NCI-H510A (cell line): ENCODE measurements at places on chromosomes 13 and 19.

DNA sequence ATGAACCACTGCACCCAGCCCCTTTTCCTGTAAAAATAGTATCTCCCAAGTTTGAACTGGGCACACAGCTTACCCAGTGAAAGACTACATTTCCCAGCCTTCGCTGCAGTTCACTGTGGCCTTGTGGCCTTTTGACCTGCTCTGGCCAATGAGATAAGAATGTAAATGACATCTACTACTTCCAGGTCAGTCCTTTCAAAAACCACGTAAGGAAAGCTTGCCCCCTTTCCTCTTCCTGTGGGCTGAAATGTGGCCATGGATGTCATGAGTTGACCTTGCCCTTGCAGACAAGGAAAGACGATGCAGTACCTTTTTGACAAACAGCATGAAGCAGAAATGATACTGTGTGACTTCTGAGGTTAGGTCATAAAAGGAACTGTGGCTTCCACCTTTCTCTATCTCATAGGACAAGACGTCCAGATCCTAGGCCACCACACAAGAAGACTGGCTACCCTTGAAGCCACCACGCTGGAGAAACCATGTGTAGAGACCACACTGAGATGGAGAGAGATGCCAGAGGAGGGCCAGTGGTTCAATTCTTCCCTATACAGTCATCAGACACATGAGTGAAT lies 19.9 kb downstream of the ACER1 start:
- DNase-seq, result no peak

GRCh38 chr19:43692877-43693276 lies 22.9 kb upstream of the PLAUR start:
- DNase-seq, result no peak

GRCh38 chr19:29538146-29538545 lies 12.4 kb downstream of the VSTM2B start:
- DNase-seq, result no peak

DNA sequence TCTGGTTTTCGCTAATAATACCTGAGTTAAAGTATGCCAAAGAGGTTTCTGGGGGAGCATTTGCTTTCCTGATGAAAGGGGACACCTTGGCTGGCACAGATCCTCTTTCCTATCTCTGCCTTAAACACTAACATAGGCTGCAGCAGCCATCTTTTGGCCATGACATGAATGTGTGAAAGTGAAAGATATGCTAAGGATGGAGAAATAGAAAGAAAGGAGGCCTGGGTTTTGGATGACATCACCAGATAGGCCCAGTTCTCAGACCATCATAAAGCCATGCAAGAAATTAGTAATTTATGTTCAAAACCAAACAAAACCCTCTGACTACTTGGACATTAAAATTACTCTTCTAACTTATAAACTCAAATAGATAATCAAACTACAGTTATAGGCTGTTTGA lies 279.7 kb downstream of the COG6 start:
- no peak for DNase-seq

DNA sequence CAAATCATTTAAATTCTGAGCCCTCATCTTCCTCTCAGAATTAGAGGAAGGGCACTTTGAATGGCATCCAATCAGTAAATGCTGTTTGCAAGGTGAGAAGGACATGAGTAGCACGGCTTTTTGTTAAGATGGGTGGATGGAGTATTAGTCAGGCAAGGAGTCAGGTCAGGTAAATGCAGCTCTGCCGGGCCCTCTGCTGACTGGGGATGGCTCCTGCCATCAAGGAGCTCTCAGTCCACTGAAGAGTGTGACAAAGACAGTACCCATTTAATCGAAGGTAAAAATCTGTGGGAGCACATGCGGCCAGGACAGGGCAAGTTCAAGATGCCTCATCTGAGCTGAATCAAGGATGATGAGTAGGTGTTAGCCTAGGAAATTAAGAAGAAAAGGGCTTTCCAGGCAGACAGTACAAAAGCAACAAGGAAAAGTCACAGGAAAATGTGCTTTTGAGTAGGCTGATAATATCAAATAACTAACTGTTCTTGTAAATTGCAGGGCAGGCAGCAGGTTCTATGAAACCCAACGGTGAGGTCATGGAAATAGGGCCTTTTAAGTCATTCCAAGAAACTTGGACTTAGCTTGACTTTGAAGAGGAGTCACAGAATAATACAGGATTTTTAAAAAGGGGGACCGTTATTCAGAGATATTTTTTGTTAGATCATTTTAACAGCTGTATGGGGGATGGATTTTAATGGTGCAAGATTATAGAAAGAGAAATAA lies 670.5 kb upstream of the ARGLU1 start:
- DNase-seq, result no peak

DNA sequence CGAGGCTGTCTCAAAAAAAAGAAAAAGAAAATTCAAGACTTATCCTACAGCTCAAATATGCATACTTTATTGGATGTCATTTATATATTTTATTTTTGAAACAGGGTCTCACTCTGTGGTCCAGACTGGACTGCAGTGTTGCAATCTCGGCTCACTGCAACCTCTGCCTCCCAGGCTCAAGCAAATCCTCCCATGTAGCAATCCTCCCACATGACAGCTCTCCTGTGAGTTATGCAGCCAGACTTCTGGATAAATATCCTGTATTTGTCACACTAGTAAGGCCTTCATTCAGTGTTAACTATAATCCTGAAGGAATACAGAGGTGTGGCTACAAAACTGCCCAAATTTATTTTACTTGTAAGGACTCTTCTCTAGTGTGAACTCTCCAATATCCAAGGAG lies 7.2 kb downstream of the ZNF552 start:
- no peak for DNase-seq

GRCh38 chr19:16628984-16629691 lies 1.1 kb upstream of the MED26 start:
- no peak for DNase-seq

GRCh38 chr19:34808566-34808965 lies 35.6 kb upstream of the ZNF599 start:
- no peak for DNase-seq

- DNase-seq, result no peak
Measured at GRCh38 chr19:12137221-12137940, 2.8 kb downstream of the ZNF20 start.

DNA sequence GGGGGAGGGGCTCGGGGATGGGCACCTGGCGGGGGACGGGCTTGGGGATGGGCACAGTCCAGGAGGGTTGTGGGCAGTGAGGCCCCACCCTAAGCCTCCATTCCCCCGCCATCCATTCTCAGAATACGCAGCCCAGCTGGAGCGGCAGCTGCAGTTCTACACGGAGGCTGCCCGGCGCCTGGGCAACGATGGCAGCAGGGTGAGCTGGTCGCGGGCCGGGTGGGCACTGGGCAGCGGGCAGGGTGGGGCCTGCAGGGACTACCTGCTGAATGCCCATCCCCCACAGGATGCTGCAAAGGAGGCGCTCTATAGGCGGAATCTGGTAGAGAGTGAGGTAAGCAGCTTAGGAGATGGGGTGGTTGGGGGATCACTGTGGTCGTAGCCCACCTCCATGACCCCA lies 8.3 kb downstream of the PODNL1 start:
- DNase-seq, result no peak

DNA sequence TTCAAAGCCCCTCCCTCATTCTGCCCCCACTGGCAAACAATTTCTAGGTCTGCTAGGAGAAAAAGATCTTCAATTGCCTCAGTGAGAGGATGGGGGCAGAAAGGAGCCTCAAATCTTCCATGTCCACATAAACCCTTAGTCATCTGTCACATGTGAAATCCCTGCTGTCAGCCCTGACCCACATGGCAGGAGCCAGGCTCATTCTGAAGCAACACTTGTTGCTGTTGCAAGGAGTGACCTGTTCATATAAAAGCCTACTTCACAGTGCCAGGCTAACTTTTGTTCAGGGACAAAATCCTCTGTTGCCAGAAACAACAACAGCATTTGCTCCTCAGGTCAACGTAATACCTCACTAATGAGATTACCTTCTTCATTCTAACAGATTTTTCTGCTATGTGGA lies 70.5 kb downstream of the IRS2 start:
- DNase-seq, result no peak

DNA sequence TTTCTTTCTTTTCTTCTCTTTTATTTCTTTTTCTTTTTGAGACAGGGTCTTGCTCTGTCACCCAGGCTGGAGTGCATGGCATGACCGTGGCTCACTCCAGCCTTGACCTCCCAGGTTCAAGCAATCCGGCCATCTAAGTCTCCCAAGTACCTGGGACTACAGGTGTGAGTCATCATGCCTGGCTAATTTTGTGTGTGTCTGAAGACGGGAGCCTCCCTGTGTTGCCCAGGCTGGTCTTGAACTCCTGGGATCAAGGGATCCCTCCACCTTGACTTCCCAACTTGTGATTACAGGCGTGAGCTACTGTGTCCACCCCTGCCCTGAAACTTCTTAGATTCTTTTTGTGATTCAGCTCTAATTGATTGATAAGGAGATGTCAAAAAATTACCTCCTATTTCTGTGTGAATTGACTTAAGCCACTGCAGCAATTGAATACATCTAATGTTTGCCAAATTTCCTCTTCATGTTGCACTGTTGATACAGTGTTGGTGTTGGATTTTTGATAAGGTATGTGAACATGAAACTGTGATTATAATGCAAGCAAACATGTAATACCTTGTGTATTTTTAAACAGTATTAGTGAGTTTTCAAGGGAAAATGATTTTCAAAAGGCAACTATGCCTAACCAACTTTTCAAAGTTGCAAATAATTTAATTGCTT lies 22.6 kb downstream of the KLF5 start:
- no peak for DNase-seq

- no peak for DNase-seq
Measured at GRCh38 chr13:60439201-60439600, 42.2 kb downstream of the TDRD3 start.

DNA sequence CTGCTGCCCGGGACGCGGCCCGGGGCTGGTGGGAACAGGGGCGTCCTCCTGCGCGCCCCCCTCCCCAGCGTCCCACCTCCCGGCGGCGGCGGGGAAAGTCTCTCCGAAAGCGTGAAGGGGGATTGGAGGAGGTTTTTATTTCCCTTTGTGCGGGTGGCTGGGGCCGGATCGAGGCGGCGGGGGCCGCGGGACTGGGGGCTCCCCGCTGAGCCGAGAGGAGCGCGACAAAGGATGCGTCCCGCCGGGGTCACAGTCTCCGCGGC lies 132 bp downstream of the SHD start:
- no peak for DNase-seq

DNA sequence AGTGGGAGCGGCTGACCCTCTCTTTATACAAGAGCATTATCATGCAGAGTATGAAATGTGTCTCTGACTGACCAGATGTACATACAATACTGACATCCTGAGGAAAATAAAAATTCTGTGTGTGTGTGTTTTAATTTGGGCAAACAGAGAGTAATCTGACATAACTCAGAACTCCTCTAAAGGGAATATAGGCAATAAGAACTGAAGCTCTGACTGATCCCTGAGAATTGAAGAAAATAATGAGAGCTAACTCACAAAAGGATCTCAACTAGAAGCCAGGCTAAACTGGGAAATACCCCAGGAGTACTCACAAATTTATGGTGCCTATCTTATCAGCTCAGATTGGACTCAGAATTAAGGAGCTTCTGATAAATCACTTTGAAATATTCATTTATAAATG lies 539.9 kb downstream of the OLFM4 start:
- DNase-seq, result no peak

GRCh38 chr13:111480976-111481375 lies 160.5 kb downstream of the TEX29 start:
- peak; percentile 84 for DNase-seq
